SW 1271 (cell line): ENCODE measurements at places on chromosomes 3 and 15.

DNA sequence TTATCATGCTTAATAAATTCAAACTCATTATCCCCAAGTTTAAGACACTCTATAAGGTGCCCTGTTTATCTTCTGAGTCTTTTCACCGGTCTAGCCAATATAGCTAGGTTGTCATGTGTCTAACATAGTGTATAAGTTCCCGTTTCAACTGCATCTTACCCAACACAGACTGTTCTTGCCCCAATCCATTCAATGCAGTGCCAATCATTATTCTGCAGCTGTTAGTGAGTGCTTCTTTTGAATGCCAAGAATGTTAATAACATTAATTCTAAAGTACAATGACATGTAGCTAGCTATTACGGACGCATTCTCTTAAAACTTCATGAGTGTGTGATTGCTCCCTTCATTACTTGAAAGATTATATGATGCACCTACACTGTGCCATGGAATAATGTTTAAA lies 646.4 kb upstream of the NR2F2 start:
- no peak for DNase-seq

DNA sequence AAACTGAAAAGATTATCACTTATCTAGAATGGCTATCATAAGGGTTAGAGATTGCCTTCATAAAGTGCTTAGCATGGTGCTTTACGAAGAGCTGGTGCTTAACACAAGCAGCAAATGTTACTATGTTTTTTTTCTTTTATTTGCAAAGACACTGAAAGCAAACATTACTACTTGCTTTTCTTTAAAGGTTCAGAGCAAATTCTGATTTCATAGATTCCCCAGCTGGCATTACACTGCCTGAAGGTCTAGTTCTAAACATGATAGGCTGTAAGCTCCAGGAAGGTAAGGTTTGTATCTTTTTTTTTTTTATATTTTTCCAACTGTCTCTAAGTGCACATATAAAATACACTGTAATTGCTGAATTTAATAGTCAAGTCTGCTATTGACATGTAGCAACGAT lies 71.9 kb downstream of the UQCC5 start:
- no peak for DNase-seq

DNA sequence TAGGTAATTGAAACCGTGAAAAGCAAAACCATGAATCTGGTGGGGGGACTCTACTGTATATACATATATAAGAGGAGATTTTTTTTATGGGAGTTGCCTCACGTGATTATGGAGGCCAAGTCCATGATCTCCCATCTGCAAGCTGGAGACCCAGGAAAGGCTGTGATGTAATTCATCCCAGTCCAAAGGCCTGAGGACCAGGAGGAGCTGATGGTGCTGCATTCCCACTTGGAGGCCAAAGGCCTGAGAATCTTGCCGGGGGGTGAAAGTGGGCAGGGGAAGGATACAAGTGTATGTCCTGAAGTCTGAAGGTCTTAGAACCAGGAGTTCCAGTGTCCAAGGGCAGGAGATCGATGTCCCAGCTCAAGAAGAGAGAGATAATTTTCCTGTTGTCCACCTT lies 37.1 kb upstream of the CEMIP start:
- DNase-seq: no peak

- no peak for DNase-seq
Measured at GRCh38 chr3:193984876-193985275, 151.1 kb upstream of the HES1 start.

DNA sequence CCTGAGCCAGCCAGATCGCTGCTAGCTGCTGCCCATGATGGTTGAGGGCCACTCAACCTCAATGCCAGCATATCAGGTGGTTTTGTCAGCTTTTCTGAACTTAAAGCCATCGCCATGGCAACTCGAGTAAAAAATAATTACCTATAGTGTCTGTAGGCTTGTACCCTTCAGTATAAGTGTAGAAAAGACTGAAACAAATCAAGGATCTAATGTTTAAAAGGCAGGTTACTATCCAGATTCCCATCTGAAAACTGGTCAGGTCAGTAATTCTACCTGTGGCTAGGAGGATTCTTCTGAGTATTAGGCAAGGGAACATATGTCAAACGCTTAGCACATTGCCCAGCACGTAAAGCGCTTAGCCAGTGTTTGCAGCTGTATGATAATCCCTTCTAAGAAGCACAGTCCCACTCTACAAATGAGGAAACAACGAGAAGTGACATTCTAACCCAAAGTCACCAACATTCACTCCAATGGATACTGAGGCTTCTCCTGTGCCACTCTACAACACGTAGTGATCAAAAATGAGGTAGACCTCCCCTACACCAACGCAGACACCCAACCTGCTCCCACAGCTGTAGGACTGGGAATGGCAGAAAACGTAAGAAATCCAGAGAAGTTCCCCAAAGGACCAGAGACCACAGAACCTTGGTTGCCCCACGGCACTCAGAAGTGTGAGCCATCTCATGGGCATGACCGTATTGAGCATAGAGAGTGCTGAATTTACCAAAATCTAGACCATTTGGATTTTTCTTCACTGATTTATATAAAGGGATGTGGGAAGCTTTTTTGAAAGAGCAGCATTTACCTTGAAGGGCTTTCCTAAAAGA lies 55.3 kb downstream of the SLTM start:
- no peak for DNase-seq
